HL-60 (cell line): ENCODE measurements at places on chromosomes 6 and 20.

GRCh38 chr6:161584051-161584450 lies 310.2 kb upstream of the AGPAT4 start:
- no peak for DNase-seq

DNA sequence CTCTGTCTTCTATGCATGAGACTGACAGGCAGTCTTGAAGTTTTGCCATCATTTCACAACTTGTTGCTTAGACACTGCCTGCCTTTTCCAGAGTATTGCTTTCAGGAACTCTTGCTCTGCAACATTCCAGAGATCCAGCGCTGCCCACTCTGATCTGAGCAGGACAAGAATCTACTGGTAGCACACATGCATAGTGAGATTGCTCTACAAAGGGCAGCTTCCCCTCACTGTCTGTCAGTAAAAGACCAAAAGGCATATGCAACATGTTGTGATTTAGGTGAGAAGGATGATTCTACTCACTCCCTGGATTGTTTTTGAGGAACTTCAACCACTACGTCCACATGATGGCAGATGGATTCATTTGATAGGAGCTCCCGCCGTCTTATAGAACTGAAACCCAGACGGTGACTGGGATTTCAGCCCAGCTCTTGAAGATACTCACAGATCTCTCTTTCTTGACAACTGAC lies 259.1 kb downstream of the ARID1B start:
- no peak for DNase-seq

- no peak for DNase-seq
These were observed 1.8 kb upstream of the BHLHE23 start for GRCh38 chr20:63008541-63009044.

- DNase-seq, result no peak
These were observed 22.1 kb downstream of the BACH2 start for GRCh38 chr6:90274451-90275030.

GRCh38 chr20:9149087-9149486 lies 80.2 kb downstream of the PLCB4 start:
- DNase-seq, result no peak

DNA sequence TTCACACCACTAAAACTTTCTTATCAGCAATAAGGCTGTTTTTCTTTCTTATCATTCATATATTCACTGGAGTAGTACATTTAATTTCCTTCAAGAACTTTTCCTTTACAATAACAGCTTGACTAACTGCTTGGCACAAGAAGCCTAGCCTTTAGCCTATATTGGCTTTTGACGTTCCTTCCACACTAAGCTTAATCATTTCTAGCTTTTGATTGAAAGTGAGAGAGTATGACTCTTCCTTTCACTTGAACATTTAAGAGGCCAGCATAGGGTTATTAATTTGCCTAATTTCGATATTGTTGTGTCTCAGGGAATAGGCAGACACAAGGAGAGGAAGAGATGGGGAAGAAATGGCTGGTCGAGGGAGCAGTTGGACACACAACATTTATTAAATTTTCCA lies 23.6 kb downstream of the THEMIS start:
- no peak for DNase-seq

GRCh38 chr6:159646733-159647132 lies 46.3 kb downstream of the SOD2 start:
- DNase-seq, result no peak

GRCh38 chr6:148980234-148980633 lies 233.4 kb downstream of the UST start:
- no peak for DNase-seq

- peak; percentile 29 for DNase-seq
These were observed 114.6 kb downstream of the VEGFA start for GRCh38 chr6:43884652-43885022.

GRCh38 chr6:49890988-49891387 lies 24.7 kb upstream of the CRISP1 start:
- DNase-seq, result no peak

- no peak for DNase-seq
These were observed 248.2 kb downstream of the KHDC1L start for GRCh38 chr6:72977114-72977513.

GRCh38 chr6:119026822-119027221 lies 51.6 kb downstream of the FAM184A start:
- no peak for DNase-seq

DNA sequence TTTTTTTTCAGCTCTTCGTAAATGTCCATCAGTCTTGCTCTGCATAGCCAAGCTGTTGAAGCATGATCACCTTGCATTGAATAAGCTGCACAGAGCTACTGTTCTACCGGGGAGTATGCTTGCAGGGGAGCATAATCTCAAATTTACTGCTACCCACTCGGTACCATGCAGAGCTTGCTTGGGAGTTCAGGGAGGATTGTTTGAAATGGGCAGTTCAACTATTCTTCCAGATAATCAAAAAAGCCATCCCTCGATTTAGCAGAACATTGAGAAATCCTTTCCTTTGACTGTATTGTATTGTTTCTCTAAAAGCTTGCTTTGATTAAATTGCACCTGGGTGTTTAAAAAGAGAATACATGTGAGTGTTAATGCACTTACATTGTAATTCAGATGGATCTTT lies 332.6 kb downstream of the UTRN start:
- no peak for DNase-seq

- peak; percentile 2 for DNase-seq
These were observed 123.4 kb upstream of the HDGFL1 start for GRCh38 chr6:22445946-22446345.

DNA sequence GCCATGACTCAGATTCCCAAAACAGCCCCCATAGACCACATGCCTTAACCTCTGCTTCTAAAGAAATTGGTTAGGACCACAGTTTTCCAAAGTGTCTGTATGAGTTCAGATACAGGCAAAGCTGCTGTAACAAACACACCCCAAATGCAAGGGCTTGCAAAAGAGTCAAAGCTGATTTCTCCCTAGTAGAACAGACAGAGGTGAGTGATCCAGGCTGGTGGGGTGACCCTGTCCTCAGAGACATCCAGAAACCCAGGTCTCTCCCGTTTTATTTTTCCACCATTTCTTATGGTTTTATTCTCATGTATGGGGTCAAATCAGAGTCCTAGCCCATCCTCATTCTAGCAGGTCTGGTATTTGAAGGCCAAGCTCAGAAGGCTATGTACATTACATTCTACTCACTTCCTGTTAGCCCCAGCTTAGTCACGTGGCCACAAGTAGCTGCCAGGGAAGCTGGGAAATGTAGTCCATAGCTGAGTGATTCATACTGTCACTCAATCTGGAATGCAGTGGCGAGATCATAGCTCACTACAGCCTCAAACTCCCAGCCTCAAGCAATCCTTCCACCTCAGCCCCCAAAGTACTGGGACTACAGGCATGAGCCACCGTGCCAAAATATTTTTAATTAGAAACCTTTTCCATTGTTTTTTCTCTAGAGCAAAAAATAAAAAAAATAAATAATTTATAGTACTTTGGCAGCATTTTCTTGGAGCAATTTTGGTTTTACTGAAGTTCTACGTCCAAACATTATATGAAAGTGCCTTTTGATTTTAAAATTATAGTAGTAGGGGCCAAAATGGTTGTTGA lies 175.2 kb downstream of the ZMYND8 start:
- DNase-seq, result peak; percentile 67

DNA sequence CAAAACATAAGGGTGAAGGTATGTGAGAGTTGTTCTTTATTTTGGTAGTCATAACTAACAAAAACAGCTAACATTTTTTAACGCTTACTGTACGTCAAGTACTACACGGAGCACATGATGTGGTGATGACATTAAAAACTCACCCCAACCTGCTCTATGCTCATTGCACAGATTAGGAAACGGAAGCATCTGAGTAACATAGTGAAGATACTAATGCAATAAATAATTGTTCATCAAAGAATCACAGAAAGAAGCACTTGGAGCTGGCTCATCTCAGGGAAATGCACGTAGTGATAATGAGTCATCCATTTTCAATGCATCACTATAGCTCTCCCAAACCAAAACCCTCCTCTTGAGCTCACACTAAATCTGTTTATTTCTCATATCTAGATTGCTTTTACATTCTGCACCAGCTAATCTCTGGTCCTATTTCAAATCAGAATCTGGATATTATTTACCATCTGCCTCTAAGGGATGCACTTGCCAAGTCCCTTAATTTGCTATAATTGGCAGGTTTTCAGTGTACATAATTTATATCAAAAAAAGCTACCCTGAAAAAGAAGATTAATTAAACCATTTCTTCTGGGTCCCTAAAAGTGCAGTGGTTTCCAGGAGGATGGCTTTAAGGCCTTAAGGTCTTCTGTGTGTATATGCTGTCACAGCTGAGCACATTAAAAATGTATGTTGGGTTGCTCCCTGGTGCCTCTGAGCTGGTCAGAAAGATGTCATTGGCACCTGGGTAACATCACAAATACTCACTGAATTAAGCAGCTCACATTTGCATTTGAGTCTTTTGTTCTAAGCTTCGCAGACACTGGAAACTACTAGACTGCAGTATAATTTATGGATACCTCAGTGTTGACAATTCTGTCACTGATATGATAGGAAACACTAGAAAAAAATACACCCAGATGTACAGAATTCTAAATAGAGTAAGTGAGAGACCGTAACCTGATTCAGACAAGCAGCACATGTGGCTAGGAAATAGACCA lies 677.4 kb upstream of the CITED2 start:
- no peak for DNase-seq

DNA sequence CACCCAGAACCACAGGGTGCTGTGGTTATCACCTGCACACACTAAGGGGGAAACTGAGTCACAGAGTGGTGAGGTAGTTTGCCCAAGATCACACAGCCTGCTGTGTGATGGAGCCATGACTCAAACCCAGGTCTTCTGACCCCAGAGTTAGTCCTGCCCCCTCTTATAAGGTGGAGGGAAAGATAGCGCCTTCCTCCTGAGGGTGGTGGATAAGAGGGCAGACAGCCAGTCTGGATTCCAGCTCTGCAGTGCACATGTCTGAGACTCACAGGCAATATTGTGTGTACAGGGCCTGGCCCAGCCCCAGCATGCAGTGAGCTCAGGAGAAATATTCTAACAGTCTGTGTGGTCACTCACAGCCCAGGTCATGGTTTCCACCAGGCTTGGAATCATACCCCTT lies 393.7 kb downstream of the CDH4 start:
- DNase-seq, result no peak

DNA sequence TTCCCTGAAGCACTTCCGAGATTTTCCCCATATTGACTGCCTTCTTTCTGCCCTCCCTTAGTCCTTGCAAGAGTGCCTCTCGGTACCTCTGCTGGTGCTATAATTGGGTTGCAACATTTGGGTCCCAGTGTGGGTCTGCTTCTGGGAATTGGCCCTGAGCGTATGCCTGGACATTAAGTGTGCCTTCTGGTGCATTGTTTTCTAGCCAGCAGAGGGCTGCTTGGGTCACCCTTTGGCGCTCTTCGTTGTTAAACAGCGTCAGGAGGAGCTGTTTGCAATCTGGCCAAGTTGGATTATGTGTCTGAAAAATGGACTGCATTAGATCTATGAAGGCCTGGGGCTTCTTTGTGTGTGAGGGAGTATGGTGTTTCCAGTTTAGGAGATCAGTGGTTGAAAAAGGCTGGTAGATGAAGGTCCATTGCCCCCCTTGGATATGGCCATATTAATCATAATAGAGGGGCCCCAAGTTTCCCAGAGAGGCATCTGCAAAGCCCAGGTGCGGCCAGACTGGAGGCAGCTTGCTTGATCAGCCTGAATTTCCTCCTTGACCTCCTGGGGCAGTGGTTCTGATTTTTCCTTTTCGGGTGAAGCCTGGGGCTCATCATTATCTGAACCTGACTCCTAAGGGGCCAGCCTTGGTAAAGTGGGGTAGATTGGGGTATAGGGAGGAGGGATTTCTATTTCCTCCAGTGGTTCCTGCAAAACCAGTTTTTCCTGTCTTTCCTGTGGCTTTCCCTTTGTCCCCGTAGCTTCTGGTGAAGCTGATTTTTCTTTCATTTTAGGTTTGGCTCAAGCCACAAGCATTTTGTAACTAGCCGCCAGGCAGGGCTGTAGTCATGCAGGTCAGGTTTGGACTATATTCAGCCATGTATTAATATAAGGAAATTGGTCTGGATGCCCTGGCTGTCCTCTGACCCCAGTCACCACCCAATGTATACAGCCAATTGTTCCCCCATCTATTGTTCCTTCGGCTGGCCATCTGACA lies 85.4 kb upstream of the GPR6 start:
- no peak for DNase-seq

DNA sequence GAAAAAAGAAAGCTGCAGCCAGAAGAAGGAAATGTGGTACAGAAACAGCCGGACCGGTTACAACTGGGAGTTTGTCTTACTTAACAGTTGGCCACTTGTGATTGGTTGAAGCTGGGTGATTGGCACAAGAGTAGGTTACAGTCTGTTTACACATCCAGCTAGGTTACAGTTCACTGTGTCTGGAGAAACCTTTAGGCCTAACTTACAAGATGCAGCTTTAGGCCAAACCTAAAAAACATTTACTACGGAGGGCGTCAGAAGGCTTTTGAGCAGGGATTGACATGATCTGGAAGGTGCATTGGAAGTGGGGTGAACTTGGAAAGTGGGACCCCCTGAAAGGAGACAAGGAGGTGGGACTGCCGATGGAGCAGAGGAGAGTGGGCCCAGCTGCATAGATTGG lies 122.3 kb downstream of the BANF2 start:
- DNase-seq, result no peak

- no peak for DNase-seq
These were observed 718.6 kb downstream of the QKI start for GRCh38 chr6:164133095-164133494.
